ENCODE measurements at places on chromosomes 2 and 18.

- DNase-seq: no peak
These were observed 168.1 kb downstream of the ETAA1 start for GRCh38 chr2:67565262-67565661.

DNA sequence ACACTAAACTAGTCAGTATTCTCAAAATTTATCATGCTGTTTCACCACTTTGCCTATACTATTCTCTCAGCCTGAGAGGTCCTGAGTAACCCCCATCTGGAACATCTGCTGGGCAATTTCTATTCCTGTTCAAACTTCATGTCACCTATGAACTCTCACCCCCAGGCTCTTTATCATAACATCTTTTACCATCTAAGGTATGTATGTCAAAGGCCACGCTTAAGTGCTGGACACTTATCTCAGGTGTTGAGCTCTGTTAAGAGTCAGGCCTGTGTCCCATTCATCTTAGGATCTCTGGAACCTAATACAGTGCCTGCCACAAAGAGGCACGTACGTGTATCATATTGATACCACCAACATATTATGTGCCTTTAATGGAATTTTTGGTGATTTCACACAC is 4.9 kb downstream of the AAK1 start:
- no peak for DNase-seq

- DNase-seq: no peak
These were observed 185.1 kb upstream of the ZNF804A start for GRCh38 chr2:184413221-184413620.

DNA sequence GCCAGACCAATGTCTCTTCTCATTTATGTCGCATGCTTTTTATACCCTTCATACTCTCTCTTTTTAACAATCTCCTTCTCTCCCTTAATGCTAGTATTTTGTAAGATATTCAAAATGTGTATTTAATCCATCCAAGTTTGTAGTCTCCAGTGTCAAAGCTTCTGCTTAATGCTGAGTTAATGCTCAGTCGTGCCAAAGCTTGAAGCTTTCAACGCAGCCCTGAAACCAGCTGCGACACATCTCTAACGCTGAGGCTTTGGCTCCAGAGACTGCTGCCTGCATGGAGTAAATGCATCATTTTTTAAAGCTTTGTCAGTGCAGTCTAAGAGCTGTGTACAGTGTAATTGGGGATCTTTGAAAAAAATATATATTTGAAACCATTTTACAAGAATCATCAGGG is 2108.8 kb upstream of the PIK3C3 start:
- no peak for DNase-seq

- no peak for DNase-seq
These were observed 82.8 kb downstream of the HRH4 start for GRCh38 chr18:24543086-24543794.

DNA sequence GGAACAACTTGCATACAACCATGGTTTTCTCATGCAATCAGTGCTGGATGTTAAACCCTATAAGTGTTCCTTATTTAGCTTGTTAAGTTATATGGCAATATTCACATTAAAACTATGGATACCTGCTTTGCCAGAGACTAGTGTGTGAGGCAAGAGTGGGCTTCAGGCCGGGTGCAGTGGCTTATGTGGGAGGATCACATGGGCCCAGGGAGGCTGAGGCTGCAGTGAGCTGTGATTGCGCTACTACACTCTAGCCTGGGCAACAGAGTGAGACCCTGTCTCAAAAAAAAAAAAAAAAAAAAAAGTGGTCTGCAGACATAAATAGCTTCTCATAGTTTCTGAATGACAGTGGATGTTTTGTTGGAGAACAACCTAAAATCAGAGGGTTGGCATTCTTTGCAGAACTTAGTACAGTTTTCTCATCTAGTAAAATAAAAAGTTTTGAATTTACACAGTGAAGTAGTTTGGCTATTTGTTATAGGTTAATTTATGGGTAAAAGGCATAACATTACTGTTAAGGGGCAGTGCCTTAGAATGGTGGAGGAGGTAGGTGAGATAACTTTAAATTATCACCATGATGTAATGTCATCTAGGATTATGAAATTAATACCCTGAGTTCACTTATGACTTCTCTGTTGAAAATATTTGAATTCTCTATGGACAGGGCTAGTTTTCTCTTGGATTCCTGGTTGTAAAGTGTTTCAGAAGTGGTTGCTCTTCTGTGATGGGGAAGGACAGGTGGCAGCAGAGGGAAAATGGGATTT is 5.3 kb downstream of the CERS6 start:
- no peak for DNase-seq

DNA sequence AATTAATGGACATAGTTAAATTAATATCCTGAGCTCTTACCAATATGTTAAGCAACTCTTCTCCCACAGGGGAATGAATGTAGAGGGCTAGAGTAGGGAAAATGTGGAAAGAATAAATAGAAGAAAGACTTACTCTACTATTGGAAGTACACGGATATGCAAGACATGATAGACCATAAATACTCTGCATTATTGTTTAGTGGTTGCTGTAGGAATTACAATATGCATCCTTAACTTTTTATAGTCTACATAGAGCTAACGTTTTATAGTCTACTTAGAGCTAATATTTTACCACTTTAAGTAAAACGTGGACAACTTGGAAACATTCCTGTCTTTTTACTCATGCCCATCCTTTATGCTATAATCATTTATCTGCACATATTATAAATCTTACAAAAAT is 163.8 kb upstream of the GALNT5 start:
- DNase-seq: no peak

GRCh38 chr2:18701981-18702380 is 112.6 kb upstream of the NT5C1B start:
- DNase-seq: no peak

GRCh38 chr2:180618570-180618969 is 361.8 kb upstream of the UBE2E3 start:
- no peak for DNase-seq

DNA sequence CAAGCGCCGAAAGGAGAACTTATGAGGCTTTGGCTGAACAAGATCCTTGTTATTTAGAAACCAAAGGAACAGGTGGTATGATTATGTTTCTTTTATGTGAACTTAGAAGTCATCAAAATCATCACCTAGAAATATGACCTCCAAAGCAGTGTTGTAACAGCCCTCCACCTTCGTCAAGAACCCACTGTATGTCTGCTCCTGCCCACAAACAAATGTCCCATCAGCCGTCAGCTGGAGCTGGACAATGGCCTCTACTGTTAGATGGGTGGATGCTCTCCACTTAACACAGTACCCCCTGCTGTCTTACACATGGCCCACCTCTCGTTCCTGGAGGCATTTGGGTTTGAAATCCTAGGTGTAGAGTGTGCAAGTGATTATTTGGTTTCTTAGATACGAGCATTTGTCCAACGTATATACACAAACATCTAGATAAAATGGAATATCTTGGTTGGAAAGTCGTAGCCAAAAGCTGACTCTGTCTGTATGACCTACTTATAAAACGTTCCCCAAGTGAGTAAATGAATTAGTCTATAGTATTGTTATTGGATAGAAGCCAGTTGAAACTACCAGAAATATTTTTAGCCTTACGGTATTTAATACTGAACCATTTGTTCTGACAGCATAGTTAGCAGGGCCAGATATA is 113.0 kb downstream of the CRIM1 start:
- DNase-seq: no peak

DNA sequence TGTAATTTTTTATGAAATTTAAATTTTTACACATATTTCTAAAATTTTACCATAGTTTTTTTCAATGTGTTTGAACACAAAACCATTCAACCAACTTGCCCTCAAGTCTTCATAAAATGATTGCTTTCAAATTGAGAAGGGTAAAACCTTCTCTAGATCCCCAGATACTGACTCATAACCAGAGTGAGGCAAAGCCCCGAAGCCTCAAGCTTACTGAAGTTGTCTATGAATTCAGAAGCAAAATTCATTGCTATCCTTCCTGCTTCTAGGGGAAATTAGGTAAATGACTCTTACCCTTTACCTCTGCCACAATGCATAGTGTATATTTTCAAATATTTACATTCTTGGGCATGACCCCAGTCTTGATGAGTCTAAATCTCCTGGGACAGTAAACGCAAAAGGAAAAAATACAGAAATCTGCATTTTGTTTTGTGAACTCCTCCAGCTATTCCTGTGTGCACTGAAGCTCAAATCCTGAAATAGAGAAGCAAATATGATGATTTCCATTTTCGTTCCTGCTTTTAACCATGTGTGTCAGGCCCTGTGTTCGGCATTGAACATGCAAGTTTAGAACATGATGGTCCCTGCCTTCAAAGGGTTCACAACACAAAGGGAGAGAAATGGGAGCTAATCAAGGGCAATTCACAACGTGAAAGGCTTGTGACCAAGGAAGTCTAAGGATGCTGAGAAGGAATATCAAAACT is 246.3 kb downstream of the SUCLG1 start:
- no peak for DNase-seq

DNA sequence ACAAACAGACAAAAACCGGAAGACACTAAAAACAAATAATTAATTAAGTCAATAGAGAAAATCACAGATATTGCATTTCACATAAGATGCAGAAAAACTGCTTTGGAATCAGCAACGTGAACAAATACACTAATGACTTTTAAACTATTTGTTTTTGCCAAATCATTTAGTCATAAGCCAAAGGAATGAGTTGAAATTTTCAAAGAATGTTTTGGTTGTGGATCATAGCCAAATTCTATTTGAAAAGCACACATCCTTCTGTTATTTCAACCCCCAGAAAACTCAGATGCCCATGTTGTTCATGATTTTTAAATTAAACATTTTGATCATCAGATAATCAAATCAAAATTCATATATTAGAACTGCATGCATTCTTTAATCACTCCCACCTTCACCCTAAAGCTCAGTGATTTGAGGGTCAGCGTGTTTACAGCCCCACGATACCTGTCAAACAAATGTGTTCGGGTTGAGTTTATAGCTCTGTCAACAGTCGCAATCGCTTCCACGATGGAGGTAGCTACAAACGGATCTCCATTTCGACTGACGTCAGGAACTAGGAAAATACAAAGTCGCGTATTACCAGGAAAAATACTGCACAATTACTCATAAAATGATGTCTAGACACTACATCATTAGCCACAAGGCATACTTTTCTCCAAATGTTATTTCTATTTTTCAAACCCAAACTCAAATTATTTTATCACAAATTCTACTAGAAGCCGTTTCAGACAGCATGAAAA is 90.2 kb downstream of the PXDN start:
- no peak for DNase-seq

GRCh38 chr2:206647985-206648384 is 5.7 kb downstream of the FAM237A start:
- no peak for DNase-seq

DNA sequence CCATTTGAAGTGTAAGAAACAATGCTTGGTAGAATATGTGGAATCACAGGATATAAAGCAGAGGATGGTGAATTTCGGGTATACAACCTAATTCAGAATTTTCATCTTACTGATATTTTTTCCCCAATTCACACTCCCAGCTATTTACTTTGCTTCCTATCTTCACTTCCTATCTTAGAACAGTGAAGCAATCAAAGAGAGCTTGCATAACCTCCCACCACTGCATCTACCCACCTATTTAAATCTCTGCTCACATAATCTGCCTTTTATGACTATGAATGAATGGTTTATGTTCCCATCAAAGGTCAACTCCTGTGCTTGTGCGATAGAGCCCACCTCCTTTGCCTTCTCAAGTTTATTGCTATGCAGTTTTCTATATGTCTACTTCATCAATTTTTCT is 3.3 kb downstream of the RMDN2 start:
- no peak for DNase-seq

GRCh38 chr2:231321021-231321420 is 74.5 kb upstream of the B3GNT7 start:
- no peak for DNase-seq

DNA sequence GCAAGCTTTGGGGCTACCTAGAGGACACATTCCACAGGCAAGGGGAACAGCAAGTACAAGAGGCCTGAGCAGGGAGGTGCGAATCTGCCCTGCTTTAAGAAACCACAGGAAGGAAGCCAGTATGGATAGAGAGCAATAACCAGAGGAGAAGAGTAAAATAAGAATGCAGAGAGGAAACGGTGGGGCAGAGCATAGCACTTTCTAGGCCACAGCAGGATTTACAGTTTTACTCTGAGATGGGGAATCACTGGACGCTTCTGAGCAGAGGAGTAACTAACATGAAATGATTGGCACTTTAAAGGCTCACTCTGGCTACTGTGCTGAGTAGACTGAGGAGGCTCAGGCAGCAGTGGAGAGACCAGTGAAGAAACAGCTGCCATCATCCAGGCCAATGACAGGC is 23.8 kb downstream of the AAK1 start:
- no peak for DNase-seq

- DNase-seq: no peak
These were observed 75.4 kb downstream of the CD8B2 start for GRCh38 chr2:106562268-106563186.

- no peak for DNase-seq
These were observed 36.4 kb downstream of the EMILIN2 start for GRCh38 chr18:2883076-2883735.

DNA sequence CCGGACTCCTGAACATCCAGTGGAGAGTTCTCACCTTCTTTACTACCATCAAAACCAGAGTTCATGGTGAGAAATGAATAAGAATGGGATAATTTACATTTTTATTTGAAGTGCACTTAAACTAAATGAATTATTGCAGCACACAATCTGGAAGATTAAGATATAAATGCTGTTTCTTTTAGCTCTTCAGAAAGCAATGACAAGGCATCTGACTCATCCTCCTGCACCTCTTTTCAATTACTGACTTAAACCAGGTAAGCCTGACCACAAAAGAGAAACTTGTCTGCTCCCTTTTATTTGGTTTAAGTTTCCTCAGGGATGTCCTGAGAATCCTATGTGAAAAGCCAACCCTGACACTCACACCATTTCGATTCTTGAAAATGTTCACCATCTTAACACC is 720 bp upstream of the DSC2 start:
- no peak for DNase-seq

DNA sequence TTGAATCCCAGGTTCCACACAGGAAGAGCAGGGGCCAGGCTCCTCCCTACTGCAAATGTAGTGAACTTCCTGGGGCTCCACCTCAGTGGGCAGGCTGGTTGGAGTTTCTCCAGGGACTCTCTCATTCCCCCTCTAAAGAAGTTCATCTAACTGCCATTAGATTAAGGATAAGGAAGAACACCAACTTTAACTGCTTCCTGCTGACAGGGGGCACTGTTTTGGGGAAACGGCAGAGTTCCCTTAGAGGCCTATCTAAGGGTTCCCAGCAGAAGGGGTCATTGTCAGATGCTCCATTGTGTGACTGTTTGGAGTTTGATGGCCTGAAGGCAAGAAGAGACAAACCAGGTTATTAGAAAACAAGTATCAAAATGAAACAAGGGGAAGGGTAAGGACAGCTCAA is 2159.7 kb upstream of the PIK3C3 start:
- DNase-seq: no peak

- DNase-seq: no peak
These were observed 52.1 kb upstream of the FOSL2 start for GRCh38 chr2:28340312-28341202.

GRCh38 chr2:204625135-204625534 is 79.9 kb downstream of the PARD3B start:
- no peak for DNase-seq

GRCh38 chr2:199684832-199685231 is 166.2 kb downstream of the FTCDNL1 start:
- DNase-seq: no peak
